ENCODE measurements at places on chromosomes 12 and 14.

DNA sequence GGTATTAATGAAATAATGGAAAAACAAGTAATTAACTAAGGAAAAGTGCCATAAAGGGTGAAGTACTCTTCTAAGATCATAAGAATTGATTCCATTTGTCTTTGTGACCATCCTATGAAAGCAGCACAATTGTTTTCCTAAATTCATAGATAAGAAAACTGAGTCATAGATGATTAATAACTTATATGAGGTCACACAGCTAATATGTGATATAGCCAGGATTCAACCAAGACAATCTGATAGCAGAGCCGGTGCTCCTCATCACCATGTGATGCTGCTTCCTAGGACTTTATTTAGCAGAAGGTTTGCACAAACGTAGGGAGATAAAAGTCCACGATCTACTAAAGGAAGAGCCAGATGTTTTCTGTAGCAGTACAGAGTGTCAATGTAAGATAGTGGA is 181.5 kb upstream of the SYT1 start:
- no peak for DNase-seq

DNA sequence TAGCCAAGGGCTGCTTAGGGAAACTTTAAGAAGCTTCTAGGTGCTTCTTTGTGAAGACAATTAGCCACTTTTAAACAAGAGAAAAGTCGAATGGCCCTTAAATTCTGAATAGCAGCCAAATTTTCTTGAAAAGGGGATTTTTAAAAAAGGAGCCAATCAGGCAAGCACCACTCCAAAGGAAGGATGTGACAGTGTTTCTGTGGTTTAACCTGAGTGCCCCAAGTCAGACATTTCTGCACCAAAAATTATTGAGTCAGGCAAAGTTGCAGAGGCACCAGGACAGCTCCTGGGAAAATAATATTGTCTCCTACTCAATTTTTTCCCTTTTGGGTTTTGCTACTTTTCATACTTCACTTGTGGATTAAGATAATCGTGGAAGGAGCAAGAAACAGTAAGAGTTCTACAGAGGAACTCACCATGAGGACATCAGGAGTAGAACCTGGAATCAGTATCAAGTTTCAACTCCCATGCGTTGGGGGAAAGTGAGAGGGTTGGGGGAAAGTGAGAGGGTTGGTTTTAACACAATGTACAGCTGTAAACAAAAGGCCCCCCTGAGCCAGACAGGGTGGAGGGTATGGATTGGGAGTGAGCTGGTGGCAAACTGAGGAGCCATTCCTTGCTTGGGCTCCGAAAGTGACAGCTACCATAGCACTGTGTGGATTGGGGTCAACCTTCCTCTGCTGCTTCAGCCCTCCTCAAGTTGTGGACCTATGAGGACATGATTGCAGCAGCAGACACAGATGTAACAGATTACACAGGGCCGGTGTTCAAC is 90.8 kb downstream of the SLC38A1 start:
- DNase-seq = no peak

- DNase-seq = no peak
Observed at GRCh38 chr12:26821212-26821701, 11.7 kb downstream of the ITPR2 start.

DNA sequence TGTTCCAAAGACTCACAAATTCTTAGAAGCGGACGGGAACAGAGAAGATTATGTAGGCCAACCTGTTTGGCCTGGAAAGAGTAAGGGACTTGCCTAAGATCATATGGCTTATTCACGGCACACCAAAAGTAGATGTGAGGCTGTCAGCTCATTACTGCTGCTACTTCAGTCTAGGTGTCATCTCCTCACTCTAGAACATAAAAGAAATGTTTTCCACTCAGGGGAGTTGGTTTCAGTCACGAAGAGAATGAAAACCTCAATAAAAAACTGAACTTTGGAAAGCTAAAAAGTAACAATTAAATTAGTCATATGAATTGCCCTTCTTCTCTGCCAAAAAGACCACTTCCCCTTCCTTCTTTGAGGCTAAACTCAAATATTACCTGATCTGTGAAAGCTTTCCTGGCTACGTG is 658 bp upstream of the CEP128 start:
- DNase-seq = no peak

DNA sequence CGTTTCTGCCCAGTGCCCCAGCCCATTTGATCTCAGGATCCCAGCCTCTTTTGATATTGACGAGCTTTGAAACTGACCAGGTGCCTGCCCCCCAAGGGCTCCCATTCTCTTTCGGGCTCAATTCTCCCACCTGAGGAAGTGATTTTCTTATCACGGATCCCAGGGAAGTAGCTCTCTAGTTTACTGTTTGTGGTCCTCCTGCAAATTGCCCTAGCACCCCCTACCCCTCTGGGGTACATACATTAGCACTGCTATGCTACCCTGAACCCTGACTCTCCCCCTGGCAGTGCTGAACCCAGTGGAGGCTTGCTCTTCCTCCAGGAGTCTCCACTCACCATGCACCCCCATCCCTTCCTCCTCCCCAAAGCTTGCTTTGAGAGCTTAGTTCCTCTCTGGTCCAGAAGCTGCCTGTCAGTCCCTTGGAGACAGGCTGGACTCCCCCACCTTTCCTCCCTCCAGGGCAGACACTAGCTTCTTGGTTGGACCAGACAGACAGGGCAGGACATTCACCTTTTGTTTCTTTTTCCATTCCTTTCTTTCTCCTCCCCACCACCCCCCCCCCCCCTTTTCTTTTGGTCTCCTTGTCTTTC is 4.4 kb upstream of the TBX3 start:
- DNase-seq = no peak

DNA sequence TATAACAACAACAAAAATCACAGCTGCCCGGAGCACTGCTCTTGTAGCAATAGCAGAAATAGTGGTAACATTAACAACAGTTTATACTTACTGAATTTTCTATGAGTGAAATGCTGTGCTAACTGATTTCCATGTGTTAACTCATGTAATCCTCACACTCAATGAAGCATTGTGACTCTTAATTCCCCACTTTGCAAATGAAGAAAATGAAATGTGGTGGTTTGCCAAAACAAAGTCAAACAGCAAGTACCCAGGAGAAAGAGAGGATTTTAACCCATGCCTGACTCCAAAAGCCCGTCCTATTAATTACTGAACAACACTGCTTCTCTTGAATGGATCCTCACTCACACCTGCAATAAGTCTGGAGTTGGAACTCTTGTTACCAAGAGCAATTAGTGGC is 123.5 kb downstream of the MED13L start:
- no peak for DNase-seq

GRCh38 chr14:35821564-35822411 is 4.3 kb upstream of the BRMS1L start:
- no peak for DNase-seq

DNA sequence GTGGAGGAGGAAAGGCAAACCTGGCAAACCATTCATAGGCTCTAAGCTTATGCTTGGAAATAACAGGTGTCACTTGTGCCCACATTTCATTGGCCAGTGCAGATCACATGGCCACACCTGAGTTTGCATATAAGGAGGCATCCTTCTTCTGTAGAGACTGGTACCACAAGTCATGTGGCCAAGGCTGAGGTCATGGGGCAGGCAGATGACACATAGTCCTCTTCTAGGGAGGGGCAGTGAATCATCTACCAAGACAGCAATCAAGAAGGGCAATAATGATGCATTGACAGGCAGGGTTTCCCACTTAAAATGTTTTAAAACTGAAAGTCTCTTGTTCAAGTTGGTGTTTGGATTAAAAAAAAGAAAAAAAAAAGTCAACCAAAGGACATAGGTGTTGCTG is 77.3 kb downstream of the DAAM1 start:
- no peak for DNase-seq
